ENCODE measurements at places on chromosomes 2 and 18.

- no peak for DNase-seq
These were observed 95.6 kb upstream of the LHCGR start for GRCh38 chr2:48851161-48851560.

DNA sequence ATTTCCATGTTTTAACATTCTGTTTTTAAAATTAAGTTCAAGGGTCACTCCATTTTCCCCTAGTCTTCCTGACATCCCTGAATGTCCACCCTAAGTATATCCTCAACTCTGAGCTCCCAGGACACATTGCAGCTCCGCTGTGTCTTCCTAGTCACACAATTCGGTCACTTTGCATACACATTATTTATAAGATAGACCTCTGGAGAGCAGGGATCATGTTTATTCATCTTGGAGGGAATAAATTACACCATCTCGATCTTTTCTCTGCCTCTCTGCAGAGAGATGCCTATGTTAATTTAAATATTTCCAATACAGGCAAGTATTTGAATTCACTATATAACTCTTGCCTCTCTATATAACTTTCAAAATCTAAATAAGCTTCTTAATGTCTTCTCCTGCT is 166.2 kb downstream of the SLC39A10 start:
- no peak for DNase-seq

DNA sequence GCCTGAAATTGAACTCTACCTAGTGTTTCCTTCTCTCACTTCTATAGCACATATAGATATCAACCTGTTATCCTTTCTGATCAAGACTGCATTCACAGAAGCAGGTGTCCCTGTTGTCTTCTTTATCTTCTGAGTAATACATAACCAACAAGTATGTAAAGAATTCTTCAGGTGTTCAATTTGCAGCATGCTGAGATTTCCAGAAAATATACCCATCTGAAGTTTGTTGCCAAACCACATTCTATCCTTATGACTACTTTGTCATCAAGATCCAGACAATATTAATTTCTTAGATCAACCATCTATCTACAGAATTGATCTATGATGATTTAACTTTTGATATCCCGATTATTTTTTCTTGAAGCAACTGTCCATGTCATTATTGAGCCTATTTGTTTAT is 69.5 kb downstream of the TGFA start:
- no peak for DNase-seq

DNA sequence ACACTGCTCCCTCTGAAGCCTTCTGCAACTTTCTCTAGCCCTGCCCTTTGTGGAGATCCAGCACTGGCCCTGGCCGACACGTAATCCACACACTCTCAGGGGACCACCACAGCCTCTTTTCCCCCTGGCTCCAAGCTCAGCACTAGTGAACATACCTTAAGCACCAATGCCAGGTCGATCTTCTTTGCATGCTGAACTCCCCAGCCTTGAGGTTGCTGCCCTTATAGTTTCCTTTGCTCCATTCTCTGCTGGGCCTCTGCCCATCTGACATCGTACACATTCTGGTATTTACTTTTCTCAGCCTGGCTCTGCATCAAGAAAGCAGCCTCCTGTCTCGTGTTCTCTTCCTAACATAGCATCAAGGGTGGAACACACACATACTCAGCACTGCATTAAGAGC is 361.5 kb downstream of the LPIN1 start:
- DNase-seq, result no peak

GRCh38 chr2:175734686-175735085 is 267.4 kb downstream of the LNPK start:
- DNase-seq, result no peak

DNA sequence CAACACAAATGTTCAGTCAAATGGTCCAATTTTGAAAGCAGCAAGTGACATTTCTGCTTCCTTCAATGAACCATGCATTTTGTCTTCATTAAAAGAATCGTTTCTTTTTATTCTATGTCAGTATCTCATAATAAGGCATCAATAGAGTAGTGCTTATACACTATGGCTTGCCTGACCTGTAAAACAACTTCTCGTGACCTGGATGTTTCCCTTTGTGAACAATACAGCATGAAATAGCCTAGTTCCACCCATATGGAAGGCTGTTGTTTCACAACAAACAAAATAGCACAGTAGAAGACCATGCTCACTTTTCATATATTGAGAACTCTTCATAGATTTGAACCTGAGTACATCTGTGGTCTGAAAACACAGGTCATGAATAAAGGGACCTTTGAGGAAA is 104.3 kb upstream of the PIK3C3 start:
- no peak for DNase-seq

DNA sequence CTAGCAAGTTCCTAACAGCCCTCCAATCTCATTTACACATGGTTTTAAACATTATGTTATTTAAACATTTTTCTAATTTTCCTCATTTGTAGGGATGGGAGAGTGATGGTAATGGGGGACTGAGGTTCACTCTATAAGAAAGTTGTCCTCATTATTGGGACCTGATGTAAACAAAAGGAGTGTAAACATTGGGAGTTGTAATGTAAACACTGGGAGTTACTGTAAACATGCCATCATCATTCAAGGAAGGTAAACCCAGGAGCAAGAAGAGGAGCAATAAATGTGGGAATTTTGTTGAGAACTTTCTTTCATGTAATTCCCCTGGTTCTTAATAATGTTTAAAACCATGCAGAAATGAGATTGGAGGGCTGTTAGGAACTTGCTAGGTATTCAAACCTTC is 17.8 kb downstream of the RFTN2 start:
- DNase-seq, result no peak

DNA sequence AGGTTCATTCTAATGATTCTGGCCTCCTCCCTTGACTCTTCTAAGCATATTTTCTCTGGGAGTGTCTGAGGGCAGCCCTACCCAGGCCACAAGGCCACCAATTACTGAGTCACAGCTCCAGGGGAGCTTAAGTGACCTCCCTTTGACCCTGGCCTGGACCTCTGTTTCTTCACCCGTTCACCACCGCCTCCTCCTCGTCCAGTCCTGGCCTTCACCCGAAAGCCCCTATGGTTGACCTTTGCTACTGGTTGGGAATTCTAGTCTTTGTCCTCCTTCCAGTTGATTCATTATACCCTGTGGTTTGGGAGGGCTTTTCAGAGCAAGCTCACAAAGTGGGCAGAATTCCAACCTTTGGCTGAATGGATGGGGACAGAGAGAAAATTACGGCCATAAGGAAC is 72.6 kb downstream of the NRP2 start:
- peak; percentile 39 for DNase-seq

DNA sequence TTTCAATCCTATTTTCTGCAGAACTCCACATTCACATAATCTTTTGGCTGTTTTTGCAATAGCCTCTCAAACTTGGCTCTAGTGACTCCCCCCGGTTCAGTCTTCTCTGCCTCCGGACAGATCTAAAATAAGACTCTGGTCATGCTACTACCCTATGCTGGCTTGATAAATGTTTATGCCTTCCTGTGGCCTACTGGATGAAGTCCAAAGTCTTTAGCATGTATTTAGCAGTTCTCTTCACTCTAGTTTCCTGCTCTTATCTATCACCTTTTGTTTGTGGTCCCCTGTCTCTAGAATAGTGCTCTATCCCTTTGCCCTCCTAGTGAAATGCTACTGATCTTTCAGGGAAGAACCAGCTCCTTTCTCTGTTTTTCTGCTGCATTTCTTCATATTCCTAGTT is 14.4 kb downstream of the ADCYAP1 start:
- DNase-seq, result no peak

- no peak for DNase-seq
These were observed 98.2 kb downstream of the SOCS6 start for GRCh38 chr18:70387027-70387426.

GRCh38 chr18:65221736-65222135 is 529.1 kb upstream of the CDH7 start:
- no peak for DNase-seq

All from astrocyte of the cerebellum (primary cell).